ENCODE measurements at places on chromosomes 6 and 20.

- no peak for DNase-seq
Measured at GRCh38 chr6:116419069-116419786, 41.9 kb upstream of the CALHM6 start.

- no peak for DNase-seq
Measured at GRCh38 chr6:116450769-116451740, 10.1 kb upstream of the CALHM6 start.

DNA sequence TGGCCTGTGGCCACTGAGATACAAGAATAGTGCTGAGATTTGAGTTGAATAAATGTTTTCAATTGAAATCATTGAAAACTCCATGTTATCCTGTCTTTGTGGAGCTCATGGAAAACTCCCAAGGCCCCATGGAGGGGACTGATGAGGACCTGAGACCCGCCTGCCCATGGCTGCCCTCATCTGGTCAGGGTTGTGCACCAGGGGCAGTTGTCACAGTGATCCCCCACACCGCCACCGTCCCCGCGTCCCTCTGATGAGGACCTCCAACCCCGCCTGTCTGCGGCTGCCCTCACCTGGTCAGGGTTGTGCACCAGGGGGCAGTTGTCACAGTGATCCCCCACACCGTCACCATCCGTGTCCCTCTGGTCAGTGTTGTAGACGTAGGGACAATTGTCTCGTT, 27.8 kb downstream of the THBS2 start:
- no peak for DNase-seq

DNA sequence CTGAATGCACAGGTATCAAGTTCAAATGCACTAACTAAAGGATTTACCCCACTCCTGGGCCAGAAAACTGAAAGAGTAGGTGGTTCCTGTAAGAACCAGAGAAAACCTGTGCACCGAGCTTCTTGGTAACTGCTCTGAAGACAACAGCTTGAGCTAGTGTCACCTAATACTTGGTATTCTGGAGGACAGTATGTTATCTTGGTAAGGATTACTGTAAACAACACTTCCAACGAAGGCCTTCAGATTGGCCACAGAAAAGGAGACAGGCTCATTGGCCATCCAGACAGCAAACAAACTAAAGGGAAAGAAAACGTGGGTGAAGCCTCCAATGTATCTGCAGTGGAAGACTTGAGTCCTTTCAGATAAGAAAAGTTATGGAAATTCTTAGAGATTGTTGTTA, 61.5 kb downstream of the GMPR start:
- no peak for DNase-seq

- DNase-seq: no peak
Measured at GRCh38 chr6:135906542-135906941, 55.0 kb downstream of the PDE7B start.

- no peak for DNase-seq
Measured at GRCh38 chr20:31537890-31538289, 23.6 kb downstream of the HM13 start.

DNA sequence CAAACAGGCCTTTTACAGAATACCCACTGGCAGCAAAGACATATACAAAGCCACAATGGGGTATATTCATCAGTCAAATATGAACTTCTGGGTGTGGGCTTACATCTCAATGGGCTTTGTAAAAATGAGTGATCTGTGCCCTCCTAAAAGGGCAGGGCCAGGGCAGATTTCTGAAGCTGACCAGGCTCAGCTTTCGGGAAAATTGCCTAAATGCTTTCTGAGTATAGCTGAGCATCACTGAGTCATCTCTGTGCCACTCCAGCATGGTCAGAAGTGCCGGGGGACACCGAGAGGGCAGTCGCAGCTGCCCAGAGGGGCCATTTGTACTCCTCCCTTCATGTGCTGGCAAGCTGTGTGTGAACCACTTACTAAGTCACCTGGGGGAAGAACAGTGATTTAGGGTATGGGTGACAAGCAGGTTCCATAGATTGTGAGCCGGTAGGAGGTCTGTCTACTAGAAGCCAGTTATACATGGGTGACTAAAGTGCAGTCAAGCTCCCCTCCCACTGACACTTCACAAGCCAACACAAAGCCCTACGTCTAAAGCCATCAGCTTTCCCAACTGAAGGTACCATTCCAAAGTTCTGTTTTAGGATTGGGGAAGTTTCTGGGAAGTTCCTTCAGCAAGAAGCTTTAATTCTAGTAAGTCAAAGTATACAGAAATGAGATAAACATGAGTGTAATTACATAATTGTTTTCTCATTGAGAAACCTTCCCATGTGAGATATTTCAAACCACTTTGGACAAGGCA, 147.6 kb upstream of the TAB2 start:
- no peak for DNase-seq

- peak; percentile 29 for DNase-seq
Measured at GRCh38 chr6:31350196-31351032, 6.6 kb downstream of the HLA-B start.

DNA sequence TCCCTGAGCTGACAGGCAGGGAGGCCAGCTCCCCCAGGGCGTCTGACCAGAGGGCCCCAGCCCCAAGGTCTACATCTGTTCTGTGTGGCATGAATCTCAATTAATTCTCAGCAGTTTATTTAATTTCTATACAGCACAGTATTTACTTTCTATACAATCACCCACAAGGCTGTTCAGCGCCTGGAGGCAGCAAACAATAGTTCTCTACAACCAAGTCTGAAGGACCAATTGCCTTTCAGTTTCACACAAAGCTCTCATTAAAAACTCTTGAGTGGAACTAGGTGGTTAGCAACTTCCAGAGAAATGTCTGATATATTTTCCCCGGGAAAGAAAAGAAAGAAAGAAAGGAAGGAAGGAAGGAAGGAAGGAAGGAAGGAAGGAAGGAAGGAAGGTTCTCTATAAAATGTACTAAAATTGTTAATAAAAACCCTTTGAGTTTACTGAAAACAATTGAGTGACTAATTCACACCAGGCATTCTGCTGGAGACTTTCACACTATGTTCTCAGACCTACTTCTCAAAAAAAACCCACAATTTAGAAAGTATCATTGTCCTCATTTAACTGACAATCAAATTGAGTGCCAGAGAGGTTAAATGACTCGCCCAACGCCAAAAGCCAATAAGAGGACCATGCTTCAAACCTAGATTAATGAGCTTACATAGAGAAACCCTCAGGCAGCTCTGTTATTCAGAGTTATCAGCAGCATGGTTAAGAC, 62.5 kb downstream of the METTL24 start:
- DNase-seq: no peak

GRCh38 chr20:44023515-44024371, 109.1 kb downstream of the TOX2 start:
- no peak for DNase-seq

DNA sequence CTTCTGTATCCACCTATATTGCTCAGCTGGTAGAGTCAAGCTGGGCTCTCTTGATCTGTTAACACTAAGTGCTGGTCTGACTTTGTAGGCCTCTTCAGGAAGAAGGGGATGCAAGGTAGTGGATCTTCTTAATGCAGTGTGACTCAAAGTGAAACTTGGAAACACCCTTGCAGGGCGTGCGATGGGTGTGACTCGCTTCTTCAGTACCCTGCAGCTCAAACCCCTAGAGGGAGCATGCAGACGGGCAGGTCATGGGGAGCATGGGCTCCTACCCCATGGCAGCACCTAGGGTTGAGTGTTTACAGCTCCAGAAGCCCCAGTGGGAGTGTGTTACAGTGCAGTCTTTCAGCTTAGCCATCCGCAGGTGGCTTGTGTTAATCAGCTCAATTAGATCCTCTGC, 757 bp upstream of the SAMD3 start:
- peak; percentile 48 for DNase-seq

- no peak for DNase-seq
Measured at GRCh38 chr20:44460795-44461141, 14.9 kb upstream of the TTPAL start.

- no peak for DNase-seq
Measured at GRCh38 chr6:34249469-34250261, 859 bp upstream of the SMIM29 start.

DNA sequence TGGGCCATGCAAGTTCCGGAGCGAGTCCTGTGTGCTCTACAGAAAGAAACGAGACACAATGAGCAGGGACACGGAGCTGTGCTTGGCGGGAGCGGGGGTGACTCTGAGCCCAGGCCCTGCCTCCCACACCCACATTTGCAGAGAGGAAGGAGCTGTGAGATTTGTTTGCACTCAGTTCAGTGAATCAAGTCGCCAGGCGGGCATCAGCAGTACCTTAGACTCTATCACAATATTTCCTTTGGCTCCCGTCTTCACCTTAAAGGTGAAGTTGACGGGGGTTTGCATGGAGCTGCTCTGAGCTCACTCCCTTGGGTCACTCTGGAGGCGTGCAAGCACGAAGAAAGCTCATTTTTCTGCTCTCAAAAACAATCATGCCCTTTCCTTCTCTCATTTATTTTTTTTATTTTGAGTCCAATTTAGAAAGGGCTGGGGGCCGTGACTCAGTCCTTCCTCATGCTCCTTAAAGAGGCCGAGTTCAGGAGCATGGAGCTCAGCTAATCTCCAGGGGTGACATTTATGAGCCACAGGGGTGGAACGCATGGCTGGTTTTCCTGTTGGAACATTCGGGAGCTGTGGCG, 188.2 kb downstream of the NFATC2 start:
- no peak for DNase-seq

GRCh38 chr20:56506103-56506502, 18.4 kb upstream of the FAM209A start:
- DNase-seq: no peak

DNA sequence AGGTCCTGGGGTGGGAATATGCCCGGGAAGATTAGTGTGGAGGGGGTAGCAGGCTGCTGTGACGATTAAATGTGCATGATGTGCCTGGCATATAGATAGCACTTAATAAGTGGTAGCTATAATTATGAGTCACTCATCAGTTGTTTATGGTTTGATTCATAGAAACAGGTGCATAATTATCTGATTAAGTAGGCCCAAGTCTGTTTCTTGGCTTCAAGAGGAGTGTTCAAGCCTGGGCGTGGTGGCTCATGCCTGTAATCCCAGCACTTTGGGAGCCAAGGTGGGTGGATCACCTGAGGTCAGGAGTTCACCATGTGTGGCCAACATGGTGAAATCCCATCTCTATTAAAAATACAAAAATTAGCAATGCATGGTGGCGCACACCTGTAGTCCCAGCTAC, 74.9 kb downstream of the QRSL1 start:
- no peak for DNase-seq

DNA sequence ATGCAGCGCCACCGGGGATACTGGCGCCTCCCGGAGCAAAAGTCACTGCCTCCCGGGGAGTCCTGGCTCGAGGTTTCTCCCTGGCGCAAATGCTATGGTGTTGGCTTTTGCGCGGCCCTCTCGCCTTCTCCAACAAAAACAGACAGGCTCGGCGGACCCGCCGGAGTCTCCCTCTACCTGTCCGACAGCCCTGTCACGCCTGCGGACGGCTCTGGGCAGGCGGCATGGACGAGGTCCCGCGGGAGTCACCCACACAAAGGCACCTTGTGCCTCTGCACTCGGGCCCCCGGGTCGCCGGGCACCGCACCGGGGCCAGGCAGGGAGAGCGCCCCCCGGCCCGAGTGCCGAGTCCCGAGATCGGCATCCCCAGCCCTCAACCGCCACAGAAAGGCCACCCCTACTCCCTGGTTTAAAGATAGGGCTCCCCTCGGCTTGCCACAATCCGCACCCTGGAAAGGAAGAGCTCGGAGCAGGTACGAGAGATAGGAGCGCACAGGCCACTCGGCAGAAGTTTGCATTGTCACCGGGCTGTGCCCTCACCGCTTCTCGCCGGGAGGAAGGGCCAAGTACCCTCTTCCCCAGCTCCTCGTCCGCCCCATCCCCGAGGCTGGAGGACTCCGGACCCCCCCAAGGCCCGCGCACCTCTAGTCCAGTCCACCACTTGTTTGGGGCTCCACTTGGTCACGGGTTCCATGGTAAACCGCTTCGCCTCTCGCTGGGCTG, 903 bp downstream of the CNKSR3 start:
- DNase-seq: no peak

- no peak for DNase-seq
Measured at GRCh38 chr6:107585815-107586435, 96.0 kb downstream of the SOBP start.

DNA sequence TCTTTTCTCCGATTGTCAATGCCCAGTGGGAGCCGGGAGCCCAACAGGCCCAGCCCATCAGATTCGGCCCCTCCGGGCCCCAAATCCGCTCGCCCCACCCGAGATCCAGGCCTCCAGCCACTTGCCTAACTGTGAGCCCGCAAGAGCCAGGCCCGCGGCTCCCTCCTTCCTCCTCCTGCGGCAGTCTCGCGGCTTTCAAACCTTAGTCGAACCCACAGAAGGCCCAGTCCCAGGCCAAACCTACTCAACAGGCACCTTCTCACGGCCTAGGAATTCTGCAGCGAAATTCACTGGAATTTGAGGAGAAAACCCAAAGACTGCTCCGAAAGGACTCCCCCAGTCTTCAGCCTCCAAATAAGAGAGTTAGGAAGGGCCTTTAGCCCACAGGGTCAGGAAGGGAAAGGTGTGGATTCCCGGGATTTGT, 2.8 kb upstream of the TFAP2A start:
- no peak for DNase-seq

DNA sequence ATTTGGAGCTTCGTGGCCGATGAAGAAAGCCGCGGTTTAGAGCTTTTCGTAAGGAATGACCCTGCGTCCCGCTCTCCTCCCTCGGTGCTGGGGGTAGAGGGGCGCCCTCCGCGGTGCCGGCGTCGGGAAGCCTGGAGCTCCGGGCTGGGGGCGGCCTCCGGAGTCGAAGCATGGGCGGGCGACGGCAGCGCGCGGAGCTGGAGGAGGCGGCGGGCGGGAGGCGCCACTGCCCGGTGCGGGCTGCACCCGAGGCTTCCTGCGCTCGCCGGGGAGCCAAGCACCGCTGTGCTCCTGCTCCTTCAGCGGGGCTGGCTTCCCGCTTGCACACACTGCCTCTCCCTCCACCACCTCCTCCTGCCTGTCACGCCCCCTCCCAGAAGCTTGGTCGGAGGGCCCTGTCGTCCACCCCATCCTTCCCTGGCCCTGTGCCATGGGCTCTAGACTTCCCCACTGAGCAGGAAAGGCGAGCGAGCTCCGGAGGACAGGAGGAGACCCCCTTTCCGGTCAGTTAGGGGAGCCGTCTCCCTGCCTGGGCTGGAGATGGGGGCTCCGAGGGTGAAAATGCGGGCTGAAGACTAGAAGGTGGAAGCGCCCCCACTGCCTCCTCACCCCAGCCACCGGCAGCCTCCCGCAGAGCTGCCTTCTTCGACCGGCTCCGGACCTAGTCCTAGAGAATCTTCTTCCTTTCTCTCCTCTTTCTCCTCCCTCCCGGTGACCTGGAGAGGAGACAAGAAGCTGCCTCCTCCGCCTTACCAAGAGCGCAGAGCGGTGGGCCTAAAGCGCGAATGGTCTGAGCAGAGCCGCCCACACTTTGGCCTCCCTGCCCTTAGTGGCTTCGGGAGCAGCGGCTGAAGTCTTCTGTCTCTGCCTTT, 1.8 kb downstream of the CDH4 start:
- no peak for DNase-seq

GRCh38 chr6:147080225-147080624, 124.0 kb upstream of the STXBP5 start:
- DNase-seq: no peak

GRCh38 chr6:126232671-126233070, 107.2 kb upstream of the CENPW start:
- no peak for DNase-seq

GRCh38 chr6:841569-841968, 148.6 kb upstream of the EXOC2 start:
- DNase-seq: no peak
